ENCODE measurements at places on chromosomes 2 and 18. TPM values are rescaled to one million over a fixed set of nuclear protein-coding genes. Genes with fewer than 3 reads are reported as not detected.

The ITGAV gene
- 117 TPM for total RNA-seq

The IL1A gene
- not detected for total RNA-seq

GRCh38 chr2:234673961-234674759, 177.3 kb upstream of the ARL4C start:
- DNase-seq = no peak

DNA sequence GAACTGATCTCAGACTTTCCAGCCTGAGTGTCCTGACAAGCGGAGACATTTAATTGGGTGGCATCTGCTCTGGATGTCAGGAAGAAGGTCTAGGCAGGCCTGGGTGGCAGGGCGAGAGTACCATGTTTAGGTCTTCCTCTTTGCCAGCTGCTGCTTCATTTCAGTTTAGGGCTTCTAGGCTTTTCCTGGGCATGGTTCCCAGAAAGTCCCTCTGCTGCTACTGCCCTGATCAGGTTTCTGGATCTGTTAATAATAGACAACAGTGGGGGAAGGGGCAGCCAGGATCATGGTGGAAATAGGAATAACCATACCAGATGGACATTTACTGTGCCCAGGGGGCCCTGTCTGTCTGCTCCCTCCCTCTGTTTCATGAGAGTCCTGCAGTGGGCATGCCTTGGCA, 2.3 kb upstream of the PLCD4 start:
- DNase-seq = peak; percentile 97

DNA sequence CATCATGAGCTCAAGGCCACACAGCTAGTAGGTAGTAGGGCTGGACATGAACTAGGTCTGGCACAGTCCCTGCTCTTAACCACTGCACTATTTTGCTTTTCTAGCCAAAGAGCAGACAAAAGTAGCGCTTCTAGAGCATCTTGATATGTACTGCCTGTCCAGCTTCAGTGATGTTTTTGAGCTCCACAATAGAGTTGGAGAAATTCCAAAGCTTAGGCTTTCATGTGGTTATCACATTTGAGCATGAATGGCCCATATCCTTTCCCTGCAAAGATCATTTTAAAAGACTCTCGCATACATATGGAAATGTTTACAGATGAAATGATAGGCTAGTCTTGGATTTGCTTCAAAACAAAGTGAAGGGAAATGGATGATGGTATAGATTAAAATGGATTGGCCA, 128.7 kb downstream of the MAP3K20 start:
- no peak for DNase-seq

DNA sequence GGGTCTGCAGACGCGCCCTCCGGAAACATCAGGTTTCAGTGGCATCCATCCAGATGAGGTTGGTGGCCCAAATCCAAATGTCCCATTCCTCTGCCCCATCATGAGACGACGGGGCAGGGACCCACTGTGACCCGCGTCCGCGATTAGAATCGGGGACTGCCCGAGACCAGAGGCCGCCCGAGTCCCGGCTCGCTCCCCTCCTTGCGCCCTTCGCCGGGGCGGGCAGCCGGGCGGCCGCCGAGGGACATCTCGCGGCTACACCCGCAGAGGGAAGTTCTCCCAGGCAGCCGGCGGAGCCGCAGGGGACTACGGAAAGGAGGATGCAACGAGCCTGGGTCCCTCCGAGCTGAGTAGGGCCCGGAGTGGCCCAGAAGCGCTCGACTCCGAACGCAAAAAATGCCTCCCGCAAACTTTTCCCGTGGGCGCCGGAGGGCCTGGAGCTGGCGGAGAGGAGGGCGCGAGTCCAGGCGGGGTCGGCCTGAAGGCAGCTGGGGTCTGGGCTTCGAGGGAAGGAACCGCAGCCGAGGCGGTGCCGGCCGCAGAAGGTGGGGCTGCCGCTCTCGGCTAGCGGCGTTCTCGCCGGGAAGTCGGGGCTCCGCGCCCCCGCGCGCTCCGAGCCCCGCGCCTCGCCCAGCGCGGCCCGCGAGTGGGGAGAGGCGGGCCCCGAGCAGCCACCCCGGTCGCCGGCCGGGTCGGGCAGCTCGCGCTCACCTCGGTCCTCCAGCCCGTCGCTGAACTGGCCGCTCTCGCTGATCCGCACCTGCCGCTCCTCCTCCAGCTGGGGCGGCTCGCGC, 580 bp downstream of the TMEM163 start:
- no peak for DNase-seq

DNA sequence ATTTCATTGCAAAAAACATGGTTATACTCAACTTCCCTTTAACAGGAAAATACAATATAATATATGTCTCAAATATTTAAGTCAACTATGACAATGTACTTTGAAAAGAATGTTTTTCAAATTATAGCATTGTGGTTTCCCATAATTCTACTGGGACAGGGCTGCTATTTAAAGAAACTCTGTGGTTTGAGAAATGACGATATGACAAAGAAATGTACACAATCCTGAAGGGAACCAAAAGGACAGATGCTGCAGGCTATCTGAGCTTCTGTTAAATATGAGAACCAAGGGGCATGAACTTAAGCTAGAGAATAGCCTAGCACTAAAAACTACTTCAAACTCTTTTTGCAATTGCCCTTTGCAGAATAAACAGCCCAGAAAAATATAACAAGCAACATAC, 415.9 kb downstream of the GRB14 start:
- DNase-seq = peak; percentile 12

DNA sequence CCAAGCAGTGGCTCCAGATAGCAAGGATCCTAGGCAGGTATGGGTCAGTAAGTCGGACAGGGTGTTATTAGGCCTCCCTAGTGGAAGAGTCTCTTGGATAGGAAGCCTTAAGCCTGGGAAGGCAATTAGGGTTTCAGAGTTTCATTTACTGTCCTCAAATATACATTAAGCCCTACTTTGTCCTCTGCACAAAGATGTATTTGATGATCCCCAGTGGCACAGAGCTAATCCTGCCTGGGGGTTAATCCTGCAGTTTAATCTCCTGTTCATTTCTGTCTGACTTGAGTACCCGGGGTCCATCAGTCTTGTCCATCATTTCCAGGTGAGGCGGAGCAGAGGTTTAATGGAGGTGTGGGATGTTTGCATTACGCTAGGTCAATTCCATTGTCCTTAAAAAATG, 62.0 kb downstream of the MTCL1 start:
- no peak for DNase-seq

- no peak for DNase-seq
These were observed 544.1 kb upstream of the CDH7 start for GRCh38 chr18:65206551-65207260.

DNA sequence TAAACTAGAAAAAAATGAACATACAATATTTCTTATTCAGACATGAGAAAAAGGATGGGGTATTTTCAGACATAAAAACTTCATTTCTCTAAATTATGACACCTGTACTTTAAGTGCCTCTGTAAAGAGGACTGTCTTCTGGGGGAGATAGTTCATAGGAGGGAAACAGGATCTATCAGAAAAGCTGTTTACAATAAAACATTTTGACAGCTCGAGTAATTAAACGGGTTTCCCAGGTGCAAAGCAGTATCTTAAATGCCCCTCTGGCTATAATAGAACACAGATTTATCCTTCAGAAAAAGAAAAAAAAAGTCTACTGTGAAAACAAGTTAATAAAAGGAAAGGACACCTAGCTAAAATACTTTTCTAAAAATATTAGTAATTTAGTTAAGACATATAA, 311.4 kb upstream of the UBE2E3 start:
- DNase-seq = no peak

DNA sequence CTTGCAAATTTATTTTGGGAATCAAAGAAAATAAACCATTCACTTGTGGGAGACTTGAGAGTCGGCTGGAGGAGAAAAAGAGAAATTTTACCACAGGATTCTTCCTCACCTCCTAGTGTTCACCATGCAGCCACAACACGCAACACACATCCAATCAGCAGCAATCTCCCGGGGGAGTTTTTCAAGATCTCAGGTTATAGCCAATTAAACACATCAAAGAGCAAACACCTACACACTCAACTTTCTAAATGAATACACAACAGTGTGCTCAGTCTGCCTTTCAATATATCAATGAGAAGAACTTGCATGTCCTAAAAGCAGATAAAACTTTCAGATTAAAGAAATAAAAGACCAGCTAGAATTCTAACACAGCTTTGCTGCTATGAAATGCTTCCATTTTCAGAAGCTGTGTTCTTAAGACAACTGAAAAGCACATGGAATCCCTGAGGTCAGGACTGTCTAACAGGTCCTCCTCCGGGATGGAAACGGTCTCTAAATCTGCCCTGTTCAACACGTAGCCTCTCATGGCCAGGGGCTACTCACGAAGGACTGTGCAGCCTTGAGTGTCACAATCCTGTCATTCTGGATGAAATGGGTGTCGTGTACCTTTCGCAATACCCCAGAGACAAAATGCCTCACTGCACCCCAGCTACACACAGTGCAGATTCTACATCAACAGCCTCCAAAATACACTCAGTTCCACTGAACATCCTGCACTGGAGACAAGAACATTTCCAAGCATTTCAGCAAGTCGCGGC, 84.2 kb downstream of the ZNF516 start:
- no peak for DNase-seq

Data from tongue (tissue), 3 donors.